ENCODE measurements at places on chromosomes 6 and 20.

DNA sequence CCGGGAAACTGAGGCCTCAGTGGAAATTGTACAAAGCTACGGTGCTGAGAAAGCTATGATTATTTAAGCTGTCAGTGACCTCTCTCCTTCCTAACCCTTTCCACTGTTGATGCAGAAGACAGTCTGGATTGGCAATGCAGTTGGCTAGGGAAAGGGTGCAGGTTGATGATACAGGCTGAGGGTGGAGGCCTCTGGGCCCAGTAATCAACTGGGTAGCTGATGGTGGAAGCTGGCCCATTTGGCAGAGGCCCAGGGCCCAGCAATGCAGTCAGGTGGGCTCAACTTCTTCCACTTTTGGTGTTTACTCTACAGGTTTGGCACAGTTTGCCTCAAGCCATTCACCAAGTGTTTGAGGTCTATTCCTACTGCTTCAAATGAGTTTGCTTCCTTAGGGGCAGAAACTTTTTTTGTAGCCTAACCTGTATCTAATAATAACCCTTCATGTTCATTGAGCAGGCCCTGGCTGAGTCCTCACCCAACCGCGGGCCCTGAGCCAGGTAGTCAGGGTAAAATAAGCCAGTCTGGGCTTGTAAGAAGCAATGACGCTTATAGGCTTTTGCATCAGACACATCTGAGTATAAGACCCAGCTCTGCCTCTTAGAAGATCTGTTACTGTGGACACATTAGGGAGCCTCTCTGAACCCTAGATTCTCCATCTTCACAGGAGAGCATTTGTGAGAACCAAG lies 12.1 kb downstream of the BCL2L1 start:
- no peak for DNase-seq

- DNase-seq = peak; percentile 64
These were observed 1.9 kb upstream of the AFDN start for GRCh38 chr6:167824591-167825331.

DNA sequence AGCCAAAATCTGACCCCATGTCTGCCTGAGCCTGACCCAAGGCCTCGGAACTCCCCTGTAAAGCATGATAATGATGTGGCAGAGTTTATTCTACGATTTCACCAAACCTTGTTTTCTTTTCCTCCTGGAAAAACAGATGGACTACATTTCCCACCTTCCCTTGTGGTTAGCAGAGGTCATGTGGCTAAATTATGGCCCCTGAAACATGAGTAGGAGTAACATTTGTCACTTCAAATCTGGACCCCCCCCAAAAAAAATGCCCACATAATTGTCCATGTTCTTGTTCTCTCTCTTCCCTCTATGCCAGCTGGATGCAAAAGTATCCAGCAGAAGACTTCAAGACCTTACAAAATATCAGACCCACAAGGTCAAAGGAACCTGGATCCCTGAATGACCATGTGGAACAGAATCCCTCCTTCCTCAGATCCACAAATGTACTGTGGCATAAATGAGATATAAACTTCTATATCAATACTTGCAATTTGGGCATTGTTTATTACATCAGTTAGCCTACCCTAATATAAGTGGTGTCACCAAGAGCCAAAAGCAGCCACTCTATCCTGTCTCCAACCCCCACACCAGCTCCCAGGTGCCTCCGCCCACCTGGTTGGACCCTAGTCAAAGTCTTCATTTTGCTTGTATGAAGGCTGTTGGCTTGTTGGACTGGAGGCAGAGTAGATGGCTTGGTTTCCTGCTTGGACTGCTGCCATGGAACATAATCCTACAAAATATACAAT lies 1.4 kb downstream of the C20orf96 start:
- DNase-seq = no peak

DNA sequence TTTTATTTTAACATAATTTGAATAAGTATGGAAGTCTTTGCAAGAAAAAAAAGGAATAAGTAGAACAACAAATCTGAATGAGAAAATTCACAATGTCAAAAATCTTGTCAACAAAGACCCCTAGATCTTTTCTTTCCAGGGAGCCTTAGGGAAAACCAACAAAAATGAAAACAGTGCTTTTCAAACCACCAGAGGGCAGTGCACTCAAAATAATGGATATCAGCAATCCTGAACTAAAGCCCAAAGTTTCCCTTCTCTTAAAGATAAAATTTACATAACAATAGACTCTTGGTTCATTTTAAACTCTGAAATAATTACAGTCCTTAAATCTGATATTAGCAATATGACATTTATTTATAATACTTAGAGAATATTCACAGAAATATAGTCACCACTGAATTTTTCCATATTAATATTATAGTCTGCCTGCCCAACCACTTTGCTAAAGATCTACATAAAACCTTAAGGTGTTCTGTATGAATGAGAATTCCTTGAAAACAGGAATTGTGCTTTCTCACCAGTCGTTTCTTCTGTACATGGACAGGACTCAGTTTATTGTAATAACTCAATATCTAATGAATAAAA lies 105.3 kb upstream of the BMP5 start:
- peak; percentile 43 for DNase-seq

DNA sequence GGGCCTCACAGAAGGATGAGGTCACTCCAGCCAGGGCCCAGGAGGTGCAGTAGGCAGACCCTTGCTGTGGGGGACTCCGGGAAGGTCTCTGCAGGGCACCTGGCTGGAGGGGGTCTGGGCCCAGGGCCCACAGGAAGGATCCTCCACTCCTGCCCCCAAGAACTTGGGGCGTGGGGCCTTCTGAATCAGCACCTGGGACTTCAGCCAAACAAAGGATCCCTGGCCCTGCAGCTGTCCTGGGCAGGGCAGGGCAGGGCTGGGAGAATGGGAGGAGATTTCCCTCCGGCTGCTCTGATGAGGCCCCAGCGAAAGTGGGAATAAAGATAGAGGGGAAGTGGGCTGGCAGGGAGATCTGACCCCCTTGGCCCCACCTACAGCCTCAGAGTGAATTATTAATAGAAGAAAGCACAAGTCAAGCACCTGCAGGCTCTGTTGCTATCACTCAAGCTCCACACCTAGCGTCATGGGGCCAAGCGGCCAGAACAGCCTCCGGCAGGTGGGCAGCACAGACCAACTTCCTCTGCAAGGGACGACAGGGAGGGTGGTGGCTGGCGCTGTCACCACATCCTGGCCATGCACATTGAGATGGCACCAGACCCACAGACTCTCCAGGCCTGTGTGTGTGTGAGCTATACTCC lies 61.6 kb upstream of the MRPS10 start:
- peak; percentile 58 for DNase-seq

GRCh38 chr6:44396968-44397367 lies 9.5 kb downstream of the CDC5L start:
- no peak for DNase-seq

DNA sequence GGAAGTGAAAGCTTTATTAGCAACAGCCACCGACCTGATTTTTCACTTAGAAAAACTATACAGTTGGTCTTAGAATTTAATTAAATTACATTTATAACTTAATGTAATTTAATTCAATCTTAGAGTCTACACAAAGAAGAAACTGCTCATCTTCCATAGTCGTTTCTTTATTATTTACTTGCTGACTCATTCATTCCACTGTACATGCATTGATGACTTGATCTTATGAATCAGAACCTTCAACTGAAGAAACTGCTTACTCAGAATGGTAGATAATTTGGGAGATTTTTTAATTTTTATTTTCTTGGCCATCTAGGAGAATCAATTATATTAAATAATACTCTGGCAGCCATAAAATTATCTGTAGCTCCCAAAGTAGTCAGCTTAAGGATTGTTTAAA lies 1021.6 kb upstream of the FLRT3 start:
- peak; percentile 5 for DNase-seq

DNA sequence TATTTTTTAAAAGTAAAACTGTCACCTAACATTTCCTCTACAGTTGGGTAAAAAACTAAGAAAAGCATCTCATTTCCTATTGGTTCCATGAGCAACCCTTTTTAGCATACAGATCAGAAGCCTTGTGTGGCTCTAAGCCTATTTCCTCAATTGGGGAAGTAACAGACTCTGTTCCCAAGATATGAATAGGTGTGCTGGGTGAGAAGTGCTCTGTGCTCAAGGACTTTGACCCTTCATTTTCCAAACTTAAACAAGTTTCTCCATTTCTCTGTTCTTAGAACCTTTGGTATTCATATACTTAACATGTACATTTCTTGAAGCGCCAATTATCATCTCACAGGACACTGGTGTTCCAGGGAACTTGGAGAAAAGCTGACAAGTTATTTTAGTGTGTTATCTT lies 24.1 kb downstream of the CARMIL1 start:
- no peak for DNase-seq

- DNase-seq = no peak
These were observed 523.0 kb upstream of the FLRT3 start for GRCh38 chr20:14860410-14860814.

DNA sequence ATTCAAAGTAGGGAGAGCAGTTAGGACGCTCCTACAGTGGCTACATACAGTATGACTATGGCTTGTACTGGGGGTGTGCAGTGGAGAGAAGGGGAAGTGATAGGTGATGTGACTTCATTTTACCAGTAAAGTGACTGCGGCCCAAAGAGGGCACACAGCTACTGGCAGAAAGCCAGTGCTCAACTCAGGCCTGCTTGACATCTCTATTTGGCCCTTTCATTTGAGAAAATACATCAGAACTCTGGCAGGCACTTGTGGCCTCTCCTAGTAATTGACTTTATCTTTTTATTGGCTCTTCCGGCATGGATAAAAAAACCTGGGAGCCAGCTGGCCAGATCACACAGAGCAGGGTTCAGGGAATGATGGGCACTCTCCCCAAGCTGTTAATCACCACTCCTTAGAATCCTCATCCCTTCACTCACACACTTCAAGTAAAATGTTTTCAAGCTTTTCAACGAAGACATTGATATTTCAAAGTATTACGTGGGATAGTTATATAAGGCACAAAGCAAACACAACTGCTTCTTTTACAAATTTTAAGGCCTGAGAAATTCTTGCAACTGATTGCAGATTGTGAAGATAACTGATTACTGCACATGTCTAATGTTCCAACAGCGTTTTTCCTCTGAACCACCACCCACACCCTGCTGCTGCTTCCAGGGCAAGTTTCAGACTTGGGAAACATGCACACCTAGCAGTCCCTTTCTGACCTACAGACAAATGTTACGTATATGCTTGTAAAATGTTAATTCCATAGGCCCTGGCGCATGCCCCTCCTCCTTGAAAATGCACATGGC lies 73.5 kb downstream of the TNFRSF21 start:
- DNase-seq = no peak

GRCh38 chr6:92827104-92827503 lies 592.3 kb downstream of the EPHA7 start:
- no peak for DNase-seq

- DNase-seq = peak; percentile 86
These were observed 10.6 kb downstream of the NRN1 start for GRCh38 chr6:5995949-5996713.

GRCh38 chr6:4723383-4723782 lies 52.8 kb upstream of the CDYL start:
- no peak for DNase-seq

DNA sequence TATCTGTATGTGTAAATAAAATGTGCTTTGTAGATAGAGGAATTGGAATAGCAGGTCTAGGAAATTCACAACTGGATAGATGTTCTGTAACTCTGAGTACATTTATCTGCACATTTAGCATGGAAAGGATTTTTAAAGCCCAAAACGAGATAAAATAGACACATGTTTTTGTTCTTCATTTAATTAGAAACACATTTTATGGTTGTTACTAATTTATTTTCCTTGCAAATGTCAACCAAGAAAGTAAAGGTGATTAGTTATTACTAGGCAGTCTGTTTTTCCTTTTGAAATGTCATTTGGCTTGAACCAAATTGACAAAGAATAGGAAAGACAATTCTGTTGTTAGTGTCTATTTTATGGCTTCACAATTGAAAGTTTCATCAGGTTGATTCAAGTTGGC lies 769 bp downstream of the PRL start:
- no peak for DNase-seq

DNA sequence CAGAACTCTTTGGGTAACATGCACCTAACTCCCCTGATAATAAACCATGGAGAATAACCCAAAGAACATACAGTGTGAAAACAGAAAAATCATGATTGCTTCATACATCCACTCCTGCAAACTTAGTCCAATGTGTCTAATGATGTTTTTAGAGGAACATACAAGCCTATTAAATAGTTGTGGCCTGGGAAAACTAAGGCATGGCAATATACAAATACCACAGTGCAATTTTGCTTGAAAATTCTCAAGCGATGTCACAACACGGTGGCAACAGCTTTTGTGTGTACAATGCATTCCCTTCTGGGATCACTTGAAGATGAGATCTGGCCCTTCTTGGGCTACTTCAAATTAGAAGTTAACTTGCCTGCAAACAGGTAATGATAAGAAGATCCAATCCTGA lies 16.7 kb downstream of the MAP3K5 start:
- DNase-seq = peak; percentile 43

DNA sequence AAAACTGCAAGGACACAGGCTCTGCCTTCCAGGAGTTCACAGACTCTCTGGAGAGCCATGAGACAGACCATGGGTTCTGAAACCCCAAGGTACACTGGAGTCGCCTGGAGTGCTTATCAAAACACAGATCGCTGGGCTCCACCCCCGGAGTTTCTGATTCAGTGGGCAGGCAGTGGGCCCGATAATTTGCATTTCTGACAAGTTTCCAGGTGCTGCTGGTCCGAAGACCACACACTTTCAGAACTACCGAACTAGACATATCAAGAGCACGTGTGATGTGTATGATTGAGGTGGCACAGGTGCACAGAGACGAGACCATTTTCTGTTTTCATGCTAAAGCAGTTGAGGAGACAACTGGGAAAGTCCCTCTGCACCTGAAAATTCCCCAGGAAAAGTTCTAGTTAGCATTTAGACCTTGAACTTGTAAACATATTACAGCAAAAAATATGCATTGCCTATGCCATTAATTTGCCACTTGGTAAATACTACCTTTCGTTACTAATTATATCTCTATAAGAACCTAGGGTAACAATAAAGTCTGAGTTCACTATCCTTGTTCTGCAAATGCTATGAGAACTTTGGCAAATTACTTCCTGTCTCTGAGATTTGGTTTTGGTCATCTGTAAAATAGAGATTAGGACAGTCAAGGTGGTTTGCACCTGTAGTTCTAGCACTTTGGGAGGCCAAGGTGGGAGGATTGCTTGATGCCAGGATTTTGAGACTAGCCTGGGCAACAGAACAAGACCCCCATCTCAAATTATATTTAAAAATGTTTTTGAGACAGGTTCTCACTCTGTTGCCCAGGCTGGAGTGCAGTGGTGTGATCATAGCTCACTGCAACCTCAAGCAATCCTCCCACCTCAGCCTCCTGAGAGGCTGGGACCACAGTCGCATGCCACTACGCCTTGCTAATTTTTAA lies 14.3 kb upstream of the PIM1 start:
- no peak for DNase-seq

GRCh38 chr6:41092421-41093140 lies 19.8 kb downstream of the NFYA start:
- DNase-seq = peak; percentile 20

- no peak for DNase-seq
These were observed 5.9 kb downstream of the TP53TG5 start for GRCh38 chr20:45372241-45372640.

All from EL (cell line).